ENCODE measurements at places on chromosomes 7 and 10.

- DNase-seq = no peak
Observed at GRCh38 chr7:150754951-150755350, 17.7 kb downstream of the GIMAP5 start.

DNA sequence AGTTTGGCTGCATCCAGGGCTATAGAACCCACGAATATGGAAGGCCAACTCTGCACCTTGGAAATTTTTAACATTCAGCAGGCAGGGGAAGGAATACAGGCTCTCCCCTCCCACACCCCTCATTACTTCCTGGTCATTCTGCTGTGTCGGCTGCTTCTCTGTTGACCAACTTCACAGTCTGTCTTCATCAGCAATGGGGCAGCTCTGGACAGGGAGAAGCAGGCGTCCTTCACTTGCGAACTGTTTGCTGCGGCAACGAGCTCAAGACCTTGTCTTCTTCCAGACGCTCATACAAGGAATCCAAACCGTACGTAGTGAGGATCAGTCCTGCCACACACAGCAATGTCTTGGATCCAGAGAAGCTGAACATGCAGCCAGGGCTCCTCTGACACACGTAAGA is 192.2 kb downstream of the DIP2C start:
- no peak for DNase-seq

GRCh38 chr10:124401633-124402032 is 17.1 kb downstream of the OAT start:
- DNase-seq = no peak

GRCh38 chr7:132240262-132240661 is 336.0 kb downstream of the PLXNA4 start:
- DNase-seq = no peak

- no peak for DNase-seq
Observed at GRCh38 chr7:99368750-99369389, 5.7 kb upstream of the ARPC1B start.

DNA sequence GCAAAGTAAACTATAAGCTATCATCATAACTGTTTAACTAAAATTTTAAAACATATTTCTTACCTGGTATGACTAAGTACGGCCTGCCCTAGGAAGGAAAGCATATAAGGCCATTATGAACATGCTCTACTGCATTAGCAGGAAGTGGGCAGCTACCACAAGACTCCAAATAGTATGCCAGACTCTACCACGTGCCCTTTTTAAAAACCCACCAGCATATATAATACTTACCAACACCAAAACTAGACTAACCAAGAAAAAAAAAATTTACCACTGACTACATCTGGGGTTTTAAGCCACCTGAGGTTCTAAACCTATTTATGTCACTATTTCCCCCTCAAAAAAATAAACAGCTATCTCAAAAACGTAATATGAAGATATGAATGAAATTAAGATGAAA is 30.1 kb downstream of the NUDCD3 start:
- no peak for DNase-seq

DNA sequence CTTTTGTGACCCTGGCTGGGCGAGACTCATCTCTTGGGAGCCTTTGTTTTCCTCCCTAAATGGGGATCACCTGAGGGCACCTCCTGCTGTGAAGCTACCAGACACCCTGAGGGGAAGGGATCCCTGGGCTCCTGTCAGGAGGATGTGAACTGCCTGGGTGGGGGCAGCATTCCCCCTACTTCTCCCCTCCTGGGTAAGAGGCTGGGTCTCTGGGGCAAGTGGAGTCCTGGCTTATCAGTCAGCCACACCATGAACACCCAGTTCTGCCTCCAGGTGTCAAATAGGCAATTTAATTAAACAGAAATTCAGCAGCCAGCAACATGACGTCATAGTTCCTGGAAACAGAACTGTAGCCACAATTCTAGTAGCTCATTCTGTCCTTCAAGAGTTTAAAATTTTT is 97.7 kb upstream of the RET start:
- DNase-seq = no peak

- no peak for DNase-seq
Observed at GRCh38 chr10:53025172-53025711, 252.7 kb upstream of the MBL2 start.

DNA sequence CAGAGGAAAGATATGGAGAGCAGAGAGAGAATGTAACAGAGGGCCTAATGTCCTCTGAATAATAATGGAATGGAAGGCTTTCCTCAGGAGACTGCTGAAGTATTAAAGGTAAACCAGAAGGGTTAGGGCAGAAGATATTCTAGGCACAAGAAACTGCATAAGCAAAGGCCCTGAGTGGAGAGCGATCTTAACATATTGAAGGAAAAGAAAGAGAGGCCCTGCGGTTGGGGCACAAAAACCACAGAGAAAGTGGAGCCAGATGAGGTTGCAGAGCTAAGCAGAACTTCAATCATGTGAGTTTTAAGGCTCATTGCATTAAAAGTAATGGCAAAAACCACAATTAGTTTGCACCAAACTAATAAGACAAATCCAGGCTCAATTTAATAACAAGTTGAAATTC is 115.8 kb upstream of the VSTM2A start:
- no peak for DNase-seq

- DNase-seq = no peak
Observed at GRCh38 chr10:98878921-98879320, 356.7 kb downstream of the HPSE2 start.
